ENCODE measurements at places on chromosomes 13 and 19. TPM values are rescaled to one million over a fixed set of nuclear protein-coding genes. Genes with fewer than 3 reads are reported as not detected.

The C19orf33 gene
- 150 TPM for total RNA-seq

The SOX1 gene
- total RNA-seq, result not detected

The NCAN gene
- not detected for total RNA-seq

DNA sequence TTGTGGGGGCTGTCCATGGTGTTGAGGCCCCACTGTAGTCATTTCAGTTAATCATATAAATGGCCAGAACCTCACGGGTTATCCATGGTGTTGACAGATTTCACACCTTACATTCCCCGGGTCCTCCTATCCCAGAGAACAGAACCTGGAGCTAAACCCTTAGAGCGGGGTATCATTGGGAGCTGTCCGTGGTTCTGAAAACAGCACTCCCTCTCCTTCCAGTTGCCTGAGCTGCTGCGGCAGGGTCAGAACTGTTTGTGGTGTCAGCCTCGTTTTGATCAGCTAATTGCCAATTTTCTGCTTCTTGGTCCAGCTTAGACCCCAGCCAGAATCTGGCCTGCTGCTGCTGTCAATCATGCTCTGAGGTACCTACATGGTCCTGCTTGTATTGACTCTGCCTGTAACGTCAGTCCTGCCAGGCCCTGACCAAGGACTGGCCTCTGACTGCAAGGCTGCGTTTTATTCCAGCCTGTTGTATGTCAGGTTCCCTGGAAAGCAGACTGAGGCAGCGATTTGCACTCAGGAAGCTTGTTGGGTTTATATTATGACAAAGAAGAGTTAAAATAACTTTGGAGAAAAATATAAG lies 55.8 kb upstream of the KCTD15 start:
- DNase-seq, result peak; percentile 24

DNA sequence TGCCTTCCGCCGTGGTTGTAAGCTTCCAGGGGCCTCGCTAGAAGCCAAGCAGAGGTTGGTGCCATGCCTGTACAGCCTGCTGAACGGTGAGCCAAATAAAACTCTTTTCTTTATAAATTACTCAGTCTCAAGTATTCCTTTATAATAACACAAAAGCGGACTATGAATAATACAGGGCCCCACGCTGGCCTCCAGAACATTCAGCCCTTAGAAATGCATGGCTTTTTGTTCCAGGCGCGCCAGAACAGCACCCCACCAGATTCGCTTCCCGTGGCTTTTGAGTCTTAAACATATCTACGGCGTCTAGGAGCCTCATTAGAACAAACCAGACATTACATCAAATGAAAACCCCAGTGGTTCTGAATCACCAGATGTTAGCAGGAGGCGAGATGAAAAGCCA lies 75.1 kb downstream of the SLC15A1 start:
- no peak for DNase-seq

DNA sequence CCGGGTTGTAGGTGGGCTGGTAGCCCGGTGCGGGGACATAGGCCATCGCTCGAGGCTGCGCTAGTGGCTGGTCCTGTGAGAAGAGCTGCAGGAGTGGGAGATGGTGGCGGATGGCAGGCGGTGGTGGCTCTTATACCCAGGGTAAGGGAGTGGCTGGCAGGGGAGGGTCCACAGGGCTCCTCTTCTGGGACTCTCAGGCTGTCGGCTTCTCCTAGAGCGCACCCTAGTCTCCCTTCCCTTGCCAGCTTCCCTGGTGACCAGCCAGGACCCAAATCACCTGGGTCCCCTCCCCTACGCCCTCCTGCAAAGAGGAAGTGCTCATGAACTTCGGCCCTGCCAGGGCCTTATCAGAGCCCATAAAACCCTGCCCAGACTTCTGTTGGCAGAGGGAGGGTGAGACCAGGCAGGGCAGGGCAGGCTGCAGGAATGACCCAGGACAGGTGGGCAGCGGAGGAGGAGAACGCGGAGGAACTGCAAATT lies at the start of gene LGALS4:
LGALS4 (minus strand) TSS at position 105 of the 480 bp plus-strand sequence; CDS start at position 46, 59 bp downstream.
- no peak for DNase-seq

DNA sequence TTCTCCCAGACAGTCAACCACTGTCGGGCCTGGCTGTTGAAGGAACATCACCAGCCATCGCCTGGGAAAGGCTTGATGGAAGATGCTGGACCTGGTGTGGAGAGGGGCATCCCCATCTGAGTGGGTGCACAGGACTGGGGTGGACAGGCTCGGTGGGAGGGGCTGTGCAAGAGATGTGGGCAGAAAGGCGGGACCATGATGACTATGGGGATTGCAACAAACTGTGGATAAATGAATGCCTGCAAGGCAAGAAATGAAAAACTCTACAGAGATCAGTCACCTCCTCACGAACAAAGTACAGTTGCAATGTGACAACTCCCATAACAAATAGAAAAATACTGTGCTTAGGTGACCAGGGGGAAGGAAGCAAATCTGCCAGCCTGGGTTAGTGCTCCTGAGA lies 171.9 kb upstream of the GPR12 start:
- no peak for DNase-seq

Data from PC-9 (cell line).